ENCODE measurements at places on chromosomes 6 and 20.

DNA sequence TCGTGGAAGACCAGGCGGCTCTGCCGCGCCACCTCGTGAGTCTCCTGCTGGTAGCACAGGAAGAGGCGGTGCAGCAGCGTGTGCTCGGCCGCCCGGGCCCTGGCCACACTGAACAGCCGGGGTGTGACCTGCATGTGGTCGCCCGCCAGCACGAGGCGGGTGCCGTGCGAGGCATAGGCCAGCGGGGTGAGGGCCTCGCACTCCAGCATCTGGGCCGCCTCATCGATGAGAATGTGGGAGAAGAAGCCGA is 7.0 kb downstream of the HELZ2 start:
- no peak for DNase-seq

- DNase-seq: no peak
Observed at GRCh38 chr6:24795106-24795505, 3.6 kb downstream of the ARMH2 start.

DNA sequence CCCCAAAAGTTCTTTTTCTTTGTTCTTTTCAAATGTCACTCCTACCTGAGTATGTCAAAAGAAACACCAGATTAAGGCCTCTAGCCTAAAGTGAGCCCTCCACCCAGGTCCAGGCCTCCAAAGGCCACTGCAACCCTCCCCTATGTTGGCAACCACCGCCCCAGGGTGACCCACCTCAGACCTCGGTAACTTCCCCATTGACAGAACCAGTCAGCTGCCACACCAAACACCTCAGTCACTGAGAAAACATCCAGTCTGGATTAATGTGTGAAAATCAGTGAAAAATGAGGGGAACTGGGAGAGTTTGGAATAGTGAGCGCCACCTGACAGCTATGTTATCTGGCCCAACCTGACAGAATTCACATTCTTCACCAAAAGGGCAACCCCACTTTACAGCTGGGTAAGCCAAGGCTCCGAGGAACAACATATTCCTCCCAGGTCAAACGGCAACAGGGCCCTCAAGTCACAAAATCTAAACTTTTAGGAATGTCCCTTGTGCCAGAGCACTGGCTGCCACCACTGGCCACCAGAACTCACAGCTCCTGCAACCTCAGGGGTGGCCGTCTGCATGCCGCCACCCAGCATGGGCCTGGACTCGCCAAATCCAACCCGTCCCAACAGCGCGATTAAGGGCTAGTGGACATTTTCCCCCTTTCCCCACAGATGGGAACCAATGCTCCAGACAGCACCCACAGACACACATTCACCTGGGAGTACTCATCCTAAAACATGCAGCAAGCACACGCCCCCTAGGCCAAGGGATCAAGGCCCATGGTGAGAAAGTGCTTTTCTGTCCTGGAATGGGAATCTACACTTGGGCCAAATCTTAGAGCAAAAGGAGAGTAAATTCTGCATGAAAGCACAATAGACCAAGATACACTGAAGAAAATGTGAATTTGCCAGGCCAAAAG is 4.8 kb downstream of the TAF4 start:
- DNase-seq: no peak

- no peak for DNase-seq
Observed at GRCh38 chr6:144265390-144265789, 19.7 kb upstream of the UTRN start.

DNA sequence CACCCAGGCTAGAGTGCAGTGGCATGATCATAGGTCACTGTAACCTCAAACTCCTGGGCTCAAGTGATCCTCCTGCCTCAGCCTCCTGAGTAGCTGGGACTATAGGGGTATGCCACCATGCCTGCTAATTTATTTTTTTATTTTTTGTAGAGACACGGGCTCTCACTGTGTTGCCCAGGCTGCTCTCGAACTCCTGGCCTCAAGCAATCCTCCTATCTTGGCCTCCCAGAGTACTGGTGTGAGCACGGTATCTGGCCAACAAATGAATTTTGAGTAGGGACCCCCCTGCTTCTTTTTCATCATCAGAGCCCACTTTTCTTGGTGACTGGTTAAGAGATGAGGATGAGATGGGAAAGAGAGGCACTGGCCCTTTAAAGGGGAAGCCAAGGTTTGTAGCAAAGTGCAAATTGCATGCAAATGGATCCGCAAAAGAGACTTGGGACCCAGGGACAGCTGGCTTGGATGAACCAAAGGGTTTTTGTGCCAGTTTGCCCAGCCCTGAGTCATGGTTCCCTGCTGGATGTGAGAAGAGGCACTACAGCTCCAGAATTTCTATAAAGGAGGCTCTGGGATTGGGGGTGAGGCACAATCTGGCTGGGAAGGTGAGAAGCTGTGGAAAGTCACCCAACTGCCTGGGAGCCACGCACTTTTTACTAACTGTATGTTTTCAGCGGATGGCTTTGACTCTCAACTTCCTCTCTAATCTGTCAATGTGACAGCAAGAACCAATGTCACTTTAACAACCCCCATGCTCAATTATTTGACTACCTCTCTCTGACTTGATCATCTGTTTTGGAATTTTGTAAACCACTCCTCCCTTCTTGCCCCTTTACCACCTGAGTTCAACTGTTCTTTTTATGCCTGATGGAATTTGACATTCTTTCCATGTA is 58.7 kb upstream of the RNF24 start:
- no peak for DNase-seq

GRCh38 chr6:2918936-2919335 is 15.8 kb upstream of the SERPINB9 start:
- DNase-seq: no peak

- no peak for DNase-seq
Observed at GRCh38 chr6:21596949-21597682, 3.6 kb downstream of the SOX4 start.
